ENCODE measurements at places on chromosomes 1 and 21. TPM values are rescaled to one million over a fixed set of nuclear protein-coding genes. Genes with fewer than 3 reads are reported as not detected.
A peak's percentile ranks its signal among the peaks of the same experiment; 100 is the strongest.

GRCh38 chr1:5451671-5452070 lies 540.6 kb downstream of the NPHP4 start:
- DNase-seq, result no peak

- no peak for DNase-seq
These were observed 128.6 kb downstream of the ST6GALNAC3 start for GRCh38 chr1:76203127-76203526.

DNA sequence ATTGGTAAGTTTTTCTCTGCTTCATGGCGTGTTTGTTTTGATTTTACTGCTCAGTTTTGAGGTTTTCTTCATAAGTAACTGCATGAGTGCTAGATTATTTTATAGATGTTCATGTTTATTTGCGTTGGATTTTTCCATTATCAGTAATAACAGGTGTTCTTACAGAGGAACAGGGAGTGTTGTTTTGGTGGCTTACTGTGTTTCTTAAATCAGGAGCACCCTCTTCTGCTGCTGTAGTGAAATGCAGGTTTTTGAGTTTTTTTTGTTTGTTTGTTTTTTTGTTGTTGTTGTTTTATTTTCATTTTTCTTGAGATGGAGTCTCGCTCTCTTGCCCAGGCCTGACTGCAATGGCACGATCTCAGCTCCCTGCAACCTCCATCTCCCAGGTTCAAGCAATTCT lies 32.6 kb downstream of the CTBS start:
- no peak for DNase-seq

DNA sequence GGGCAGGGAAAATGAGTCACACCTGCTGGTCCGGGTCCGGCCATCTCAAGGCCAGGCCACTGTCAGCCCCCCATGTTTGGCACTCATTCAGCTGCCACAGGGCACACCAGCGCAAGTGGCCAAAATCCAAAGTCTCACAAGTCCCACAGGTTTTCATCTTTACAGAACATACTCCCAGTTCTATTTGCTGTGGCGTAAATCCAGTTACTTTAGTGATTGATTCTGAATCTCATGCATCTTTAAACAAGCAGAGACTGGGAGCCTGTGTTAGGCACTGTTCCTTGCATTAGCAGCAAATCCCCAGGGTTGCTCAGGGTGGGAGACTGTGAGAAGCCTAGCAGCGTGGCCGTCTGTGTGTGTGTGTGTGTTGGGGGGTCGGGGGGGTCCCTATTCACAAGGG lies 1.1 kb upstream of the SLC2A5 start:
- DNase-seq, result no peak

DNA sequence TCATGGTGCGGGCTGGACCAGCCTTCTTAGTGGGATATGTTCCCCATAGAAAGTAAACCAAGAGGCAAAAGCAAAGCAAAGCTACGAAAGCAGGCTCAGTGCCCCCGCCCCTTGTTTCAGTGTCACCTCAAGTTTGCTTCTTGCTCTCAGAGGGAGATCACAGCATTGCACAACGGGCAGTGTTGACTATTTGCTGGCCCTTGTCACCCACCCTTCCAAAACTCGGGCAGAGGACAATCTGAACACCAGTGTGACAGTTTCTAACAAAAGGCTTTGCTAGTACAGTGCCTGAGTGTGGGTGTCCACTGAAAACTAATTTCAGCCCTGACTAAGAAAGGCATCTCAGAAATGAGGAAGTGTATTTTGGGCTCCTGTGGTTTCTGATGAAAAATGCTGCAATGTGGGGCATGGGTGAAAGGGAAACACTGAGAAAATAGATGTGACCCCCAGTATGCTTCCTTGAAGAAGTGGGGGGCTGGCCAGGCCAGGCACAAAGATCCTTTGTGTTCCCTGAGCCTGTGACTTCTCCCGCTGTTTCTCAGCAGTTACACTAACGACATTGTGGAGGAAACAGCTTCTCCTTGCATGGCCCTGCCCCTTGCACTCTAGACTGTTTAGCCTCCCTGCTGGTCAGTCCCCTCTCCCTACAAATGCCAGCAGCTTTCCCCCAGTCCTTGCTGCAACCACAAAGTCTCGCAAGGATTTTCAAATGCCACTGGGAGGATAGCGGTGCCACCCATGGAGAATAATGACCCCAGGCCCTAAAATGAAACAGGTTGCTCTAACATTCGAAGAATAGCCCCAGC lies 33.3 kb upstream of the KCNE1 start:
- peak; percentile 23 for DNase-seq

OR14K1 gene
- total RNA-seq, result not detected

YBEY gene
- total RNA-seq, result 28.0 TPM

DNA sequence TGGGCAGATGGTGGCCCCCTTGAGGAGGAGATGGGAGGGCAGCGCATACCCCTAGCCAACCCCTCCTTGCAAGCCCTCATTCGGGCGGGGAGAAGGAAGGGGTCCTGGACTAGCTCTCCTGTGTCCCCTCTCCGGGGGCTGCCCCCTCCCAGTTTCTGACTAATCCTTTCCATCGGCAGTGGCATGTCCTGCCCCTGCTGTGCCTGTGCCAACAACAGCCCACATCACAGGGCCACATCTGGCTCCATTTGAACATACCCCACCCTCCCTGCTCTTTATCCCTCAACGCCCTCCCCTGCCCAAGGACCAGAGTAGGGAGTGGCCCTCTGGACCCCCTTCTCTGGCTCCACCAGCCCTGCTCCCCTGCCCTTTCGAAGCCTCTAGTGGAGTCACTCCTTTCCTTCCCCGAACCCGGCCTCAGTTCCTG lies 11.0 kb upstream of the LMNA start:
- peak; percentile 65 for DNase-seq

C2CD4D gene
- 0.30 TPM for total RNA-seq

DNA sequence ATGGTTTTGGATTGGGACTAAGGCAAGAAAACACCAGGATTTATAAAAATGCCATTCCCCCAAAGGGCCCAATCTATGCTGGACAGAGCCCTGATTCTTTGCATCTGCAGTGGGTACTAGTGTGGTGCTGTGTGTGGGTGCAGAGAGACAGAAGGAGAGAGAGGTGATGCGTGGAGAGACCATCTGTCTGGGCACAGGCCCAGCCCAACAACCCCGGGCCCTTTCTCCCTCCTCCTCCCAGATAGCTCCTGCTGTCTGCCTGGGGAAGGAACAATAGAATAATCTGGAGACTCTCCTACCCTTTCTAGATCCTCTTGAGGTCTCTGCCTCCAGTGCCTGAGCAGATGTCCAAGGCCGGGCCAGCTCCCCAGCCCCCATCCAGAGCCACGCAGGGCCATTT lies 15.1 kb downstream of the KIAA1614 start:
- peak; percentile 78 for DNase-seq

FYB2 gene
- not detected for total RNA-seq

SYNC gene
- 0.45 TPM for total RNA-seq

GRCh38 chr21:38542263-38542662 lies 44.0 kb upstream of the ERG start:
- no peak for DNase-seq

NENF gene
- 39.8 TPM for total RNA-seq
